Activated T-helper 1 cell treated with anti-CD3 and anti-CD28 coated beads, Interleukin-12 subunit alpha, Interleukin-12 subunit beta, Interleukin-2, Interleukin-4 antibody, amounts not matched to agents 30 ng/mL and 10 ng/mL and 1 ng/mL, durations not matched to agents 14 hours and 24 hours and 36 hours (primary cell): ENCODE measurements at places on chromosomes 16 and 17. TPM values are rescaled to one million over a fixed set of nuclear protein-coding genes. Genes with fewer than 3 reads are reported as not detected.

The NACA2 gene
- 0.60 TPM in 1 of 2 replicates, not detected in the other for total RNA-seq

The SHBG gene
- total RNA-seq = 0.20 TPM in 1 of 2 replicates, not detected in the other

The TRPV3 gene
- 0.26 and 0.51 TPM in 2 replicates for total RNA-seq

The TBC1D28 gene
- 0.08 TPM in 1 of 2 replicates, not detected in the other for total RNA-seq

The FOXF1 gene
- not detected in 2 replicates for total RNA-seq

The LGALS3BP gene
- 75.3 and 78.5 TPM in 2 replicates for total RNA-seq

The GNG13 gene
- total RNA-seq = not detected in 2 replicates

The CLEC18B gene
- total RNA-seq = 0.60 TPM in 1 of 2 replicates, not detected in the other

The RPS6KB1 gene
- total RNA-seq = 67.6 and 82.7 TPM in 2 replicates

The KRT16 gene
- total RNA-seq = not detected in 2 replicates

The SLC46A1 gene
- total RNA-seq = 7.8 and 8.1 TPM in 2 replicates

The BEAN1 gene
- not detected in 2 replicates for total RNA-seq

The CAPNS2 gene
- total RNA-seq = not detected in 2 replicates

The SLC12A3 gene
- total RNA-seq = not detected in 2 replicates

The MAFG gene
- total RNA-seq = 33.8 and 35.5 TPM in 2 replicates

The FTSJ3 gene
- total RNA-seq = 95.6 and 100 TPM in 2 replicates

The COPZ2 gene
- 3.4 and 5.8 TPM in 2 replicates for total RNA-seq

The KRTAP1-5 gene
- not detected in 2 replicates for total RNA-seq

The FA2H gene
- total RNA-seq = not detected in 2 replicates

The GPR139 gene
- total RNA-seq = not detected in 2 replicates

The ZSCAN10 gene
- 0.07 TPM in 1 of 2 replicates, not detected in the other for total RNA-seq

The SOX9 gene
- not detected in 2 replicates for total RNA-seq
